ENCODE measurements at places on chromosomes 2 and 18. TPM values are rescaled to one million over a fixed set of nuclear protein-coding genes. Genes with fewer than 3 reads are reported as not detected.

- DNase-seq, result no peak
Observed at GRCh38 chr2:177604271-177605065, 211.9 kb downstream of the AGPS start.

- DNase-seq, result no peak
Observed at GRCh38 chr2:117351396-117351795, 463.1 kb upstream of the DDX18 start.

DNA sequence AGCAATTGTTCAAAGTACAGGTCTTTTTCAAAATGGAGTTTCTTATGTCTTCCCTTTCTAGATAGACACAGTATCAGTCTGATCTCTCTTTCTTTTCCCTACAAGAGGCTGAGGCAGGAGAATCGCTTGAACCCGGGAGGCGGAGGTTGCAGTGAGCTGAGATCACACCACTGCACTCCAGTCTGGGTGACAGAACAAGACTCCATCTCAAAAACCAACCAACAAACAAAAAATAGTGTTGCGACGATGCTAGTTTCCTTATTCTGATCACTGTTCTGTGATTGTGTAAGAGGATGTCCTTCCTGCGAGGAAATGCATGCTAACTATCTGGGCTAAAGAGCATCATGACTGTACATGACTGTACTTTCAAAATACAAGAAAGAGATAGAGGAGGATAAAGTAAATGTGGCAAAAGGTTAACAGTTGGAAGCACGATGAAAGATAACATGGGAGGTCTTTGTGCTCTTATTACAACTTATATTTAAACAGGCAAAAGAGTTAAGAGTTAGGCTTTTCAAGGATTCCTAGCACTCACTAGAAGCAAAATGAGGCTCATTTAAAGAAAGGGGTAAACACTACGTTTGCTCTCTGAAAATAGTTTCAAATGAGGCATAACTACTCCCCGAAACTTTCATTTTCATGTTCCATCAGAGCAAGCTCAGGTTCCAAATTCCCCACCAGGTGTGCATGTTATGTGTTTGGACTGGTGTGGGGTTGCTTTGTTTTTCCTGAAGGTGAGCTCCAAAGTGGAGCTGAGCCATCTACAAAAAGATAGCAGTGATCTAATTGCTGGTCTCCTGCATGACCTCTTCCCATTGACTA lies 23.8 kb downstream of the SOWAHC start:
- DNase-seq, result no peak

GRCh38 chr18:33745871-33746545 lies 168.0 kb downstream of the ASXL3 start:
- no peak for DNase-seq

DNA sequence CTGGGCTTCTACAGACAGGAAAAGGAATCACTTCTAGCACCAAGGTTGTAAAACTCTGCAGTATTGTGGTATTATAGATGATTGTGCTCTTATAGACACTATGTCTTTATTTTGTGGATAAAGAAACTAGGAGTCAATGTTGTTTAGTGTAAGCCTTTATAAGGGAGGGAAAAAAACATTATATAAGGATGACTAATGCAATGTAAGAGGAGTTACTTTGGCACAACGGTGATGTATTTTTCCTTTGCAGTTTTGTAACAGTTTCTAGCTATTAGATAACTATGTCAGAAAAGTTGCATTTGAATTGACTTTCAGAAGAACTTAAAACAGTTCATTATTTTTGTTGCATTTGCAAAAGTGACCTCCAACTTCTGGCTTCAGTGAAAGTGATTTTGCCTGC lies 545.4 kb downstream of the CCDC85A start:
- DNase-seq, result no peak

DNA sequence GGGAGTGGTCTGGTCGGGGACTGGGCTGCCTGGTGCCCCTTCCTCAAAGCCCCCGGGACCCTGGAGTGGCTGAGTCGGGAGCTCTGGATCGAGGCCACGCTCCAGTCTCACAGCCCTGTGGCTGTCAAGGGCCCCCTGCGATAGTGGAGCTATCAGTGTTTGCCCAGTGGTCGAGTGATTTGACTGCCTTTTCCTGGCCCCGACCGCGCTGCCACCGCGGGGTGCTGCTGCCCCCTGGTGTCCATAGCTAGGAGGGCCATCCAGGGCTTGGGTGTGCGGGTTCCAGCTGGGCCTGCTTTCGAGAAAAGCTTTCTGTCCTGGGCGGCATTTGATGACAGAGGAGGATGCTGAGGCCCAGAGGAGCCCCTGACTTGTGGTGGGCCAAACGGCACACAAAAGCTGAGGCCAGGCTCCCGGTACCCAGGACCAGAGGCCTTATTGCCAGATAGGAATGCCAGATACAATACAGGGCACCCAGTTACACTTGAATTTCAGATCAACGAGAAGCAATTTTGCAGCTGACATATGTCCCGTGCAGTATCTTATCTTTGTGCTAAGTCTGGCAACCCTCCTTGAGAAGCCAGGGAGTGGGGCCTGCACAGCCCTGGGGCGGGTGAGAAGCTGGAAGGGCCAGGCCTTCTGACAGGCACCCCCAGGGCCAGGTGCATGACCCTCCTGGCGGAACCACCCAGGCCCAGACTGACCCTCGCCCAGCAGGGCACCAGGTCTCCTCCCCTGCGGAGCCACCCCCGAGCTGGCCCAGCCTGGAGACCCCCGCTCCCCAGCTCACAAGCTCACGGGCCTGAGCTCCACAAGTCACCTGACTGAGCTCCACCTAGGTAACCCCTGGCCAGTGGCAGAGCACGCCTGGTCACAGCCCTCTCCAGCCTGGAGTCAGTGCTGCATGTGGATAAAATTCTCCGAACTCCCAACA lies 13.0 kb downstream of the ODC1 start:
- no peak for DNase-seq

DNA sequence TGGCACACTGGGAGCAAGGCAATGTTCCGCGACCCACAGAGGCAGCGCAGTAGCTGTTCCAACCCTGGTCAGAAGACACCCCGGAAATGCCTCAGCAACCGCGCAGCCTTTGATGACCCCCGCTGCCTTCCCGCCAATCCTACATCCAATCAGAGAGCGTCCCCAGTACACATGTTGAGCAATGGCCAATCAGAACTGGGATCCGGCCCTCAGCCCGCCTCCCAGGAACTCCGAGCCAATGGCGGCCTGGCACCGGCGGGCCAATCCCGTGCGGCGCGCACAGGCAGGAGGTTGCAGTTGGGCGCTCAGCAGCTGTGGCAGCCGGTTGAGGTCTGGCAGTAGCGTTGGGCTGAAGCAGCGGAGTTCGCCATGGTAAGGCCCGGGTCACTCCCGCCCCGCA lies at the start of gene TUBA3D:
Gene TUBA3D (plus strand): TSS at position 289 of the 400 bp plus-strand sequence. CDS start 81 bp downstream, at position 370.
- no peak for DNase-seq

The EVX2 gene
- total RNA-seq, result not detected

The RPRM gene
- not detected for total RNA-seq

Data from epithelial cell of proximal tubule (primary cell).